ENCODE measurements at places on chromosomes 11 and 22. TPM values are rescaled to one million over a fixed set of nuclear protein-coding genes. Genes with fewer than 3 reads are reported as not detected.

Gene MISFA
- total RNA-seq, result 6.6 TPM

Gene TNNT3
- 8.8 TPM for total RNA-seq

Gene OR52H1
- total RNA-seq, result 0.96 TPM

Gene PRR33
- not detected for total RNA-seq

Gene DBX1
- total RNA-seq, result not detected

Gene ISX
- not detected for total RNA-seq

Gene C11orf97
- total RNA-seq, result not detected

- no peaks in the 10 kb centered on the region for H3K27me3 ChIP-seq
- no peaks in the 10 kb centered on the region for H3K4me1 ChIP-seq
Measured at GRCh38 chr22:37566903-37567798, 6.9 kb downstream of the CDC42EP1 start.

- no peaks in the 10 kb centered on the region for H3K27me3 ChIP-seq
- no peak overlapping the region for H3K27ac ChIP-seq
- no peaks in the 10 kb centered on the region for H3K36me3 ChIP-seq
Measured at GRCh38 chr22:35986088-35986487, 42.5 kb downstream of the RBFOX2 start.

GRCh38 chr22:30043161-30043560, 37.1 kb upstream of the HORMAD2 start:
- H3K27me3 ChIP-seq, result no peaks in the 10 kb centered on the region
- no peak for DNase-seq
- H3K4me1 ChIP-seq, result no peaks in the 10 kb centered on the region
- no peaks in the 10 kb centered on the region for H3K36me3 ChIP-seq

DNA sequence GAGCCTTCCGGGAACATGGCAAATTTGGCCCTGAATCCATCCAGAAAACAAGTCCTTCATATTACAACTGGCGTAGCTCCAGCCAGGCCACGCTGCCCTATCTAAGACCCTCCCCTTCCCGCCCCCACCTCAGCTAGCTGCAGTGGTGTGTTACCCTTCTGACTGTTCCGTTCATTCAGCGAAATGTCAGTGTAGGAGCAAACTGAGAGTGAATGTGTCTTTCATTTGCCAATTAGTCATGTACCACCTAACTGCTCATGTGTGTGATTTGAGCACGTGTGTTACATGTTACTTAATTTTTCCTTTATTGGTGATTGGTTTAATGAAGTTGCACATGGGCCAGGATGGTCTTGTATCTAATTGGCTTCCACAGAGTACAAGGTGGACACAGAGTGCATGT, 34.8 kb upstream of the POU2AF1 start:
- H3K27ac ChIP-seq, result no peak overlapping the region
- DNase-seq, result no peak

- no peak for DNase-seq
- H3K4me3 ChIP-seq, result no peak overlapping the region
- no peaks in the 10 kb centered on the region for H3K27me3 ChIP-seq
- H3K36me3 ChIP-seq, result no peaks in the 10 kb centered on the region
- H3K27ac ChIP-seq, result no peak overlapping the region
- no peaks in the 10 kb centered on the region for H3K4me1 ChIP-seq
Measured at GRCh38 chr11:80239217-80239616, 798.4 kb upstream of the TENM4 start.

GRCh38 chr11:19080579-19080993, 20.1 kb upstream of the MRGPRX2 start:
- H3K36me3 ChIP-seq, result no peaks in the 10 kb centered on the region
- no peak for DNase-seq
- no peak overlapping the region for H3K27ac ChIP-seq

DNA sequence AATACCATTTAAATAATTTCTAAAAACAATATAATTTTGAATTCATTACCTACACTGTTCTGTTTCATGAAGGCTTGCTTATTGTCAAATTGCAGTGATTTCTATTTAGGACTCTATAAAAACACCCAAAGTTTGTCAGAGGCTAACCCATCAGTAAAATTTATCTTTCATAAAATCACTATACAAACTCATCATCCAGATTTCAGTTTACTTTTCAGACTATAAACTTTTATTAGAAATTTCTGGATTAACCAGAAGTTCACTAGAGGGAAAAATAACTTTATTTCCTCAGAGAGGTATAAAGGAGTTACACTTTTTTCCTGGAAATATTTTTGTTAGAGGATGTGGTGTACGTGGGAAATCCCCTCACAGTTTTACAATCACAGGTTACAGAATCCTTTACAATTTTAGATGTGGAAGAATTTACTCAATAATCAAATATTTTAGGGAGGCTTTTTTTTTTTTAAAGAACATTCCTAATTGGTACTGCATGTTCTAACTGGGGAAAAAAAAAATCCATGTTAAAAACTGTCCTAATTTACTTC, 176.7 kb downstream of the SWAP70 start:
- H3K4me3 ChIP-seq, result no peak overlapping the region
- DNase-seq, result no peak
- no peaks in the 10 kb centered on the region for H3K27me3 ChIP-seq
- H3K27ac ChIP-seq, result no peak overlapping the region

DNA sequence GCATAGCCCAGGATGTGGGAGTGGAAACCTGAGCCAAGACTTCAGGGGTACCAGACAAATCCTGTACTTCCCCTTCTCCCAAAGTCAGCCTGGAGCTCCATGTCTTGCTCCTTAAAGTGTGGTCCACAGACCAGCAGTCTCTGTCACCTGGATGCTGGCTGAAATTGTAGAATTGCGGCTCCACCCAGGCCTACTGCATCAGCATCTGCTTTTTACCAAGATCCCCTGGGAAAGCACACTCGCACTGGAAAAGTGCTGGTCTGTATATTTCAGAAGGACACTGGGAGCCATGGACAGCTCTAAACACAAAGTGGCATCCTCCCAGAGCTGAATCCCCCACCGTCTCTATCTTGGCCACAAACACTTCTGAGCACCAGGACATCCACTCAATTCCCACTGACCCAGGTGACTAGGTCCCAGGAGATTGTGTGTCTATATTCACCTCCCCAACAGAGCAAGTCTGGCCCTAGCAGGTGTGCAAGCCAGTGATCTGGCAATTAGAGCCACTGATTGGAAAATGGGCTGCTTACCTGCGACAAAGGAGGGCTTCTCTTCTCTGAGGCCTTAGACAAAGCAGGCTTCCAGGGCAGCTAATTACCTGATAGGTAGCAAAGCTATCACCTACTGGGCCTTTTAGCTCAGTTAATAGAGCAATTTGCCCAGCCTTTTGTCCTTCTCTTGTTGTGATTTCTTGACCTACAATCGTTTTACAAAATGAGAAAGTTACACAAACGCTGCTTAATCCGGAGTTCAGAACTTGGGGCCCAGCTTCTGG, 443.3 kb downstream of the MN1 start:
- no peaks in the 10 kb centered on the region for H3K4me1 ChIP-seq
- H3K4me3 ChIP-seq, result no peak overlapping the region

- H3K36me3 ChIP-seq, result no peaks in the 10 kb centered on the region
- peak; percentile 42 for DNase-seq
- H3K4me3 ChIP-seq, result no peak overlapping the region
- H3K27ac ChIP-seq, result no peak overlapping the region
- peaks cover 14% of the 10 kb centered on the region for H3K4me1 ChIP-seq
- H3K27me3 ChIP-seq, result no peaks in the 10 kb centered on the region
Measured at GRCh38 chr22:30312053-30312452, 14.7 kb downstream of the TBC1D10A start.

GRCh38 chr11:101477926-101478325, 105.9 kb downstream of the TRPC6 start:
- DNase-seq, result no peak
- no peak overlapping the region for H3K27ac ChIP-seq
- H3K4me1 ChIP-seq, result no peaks in the 10 kb centered on the region
- H3K4me3 ChIP-seq, result no peak overlapping the region
- H3K36me3 ChIP-seq, result no peaks in the 10 kb centered on the region

DNA sequence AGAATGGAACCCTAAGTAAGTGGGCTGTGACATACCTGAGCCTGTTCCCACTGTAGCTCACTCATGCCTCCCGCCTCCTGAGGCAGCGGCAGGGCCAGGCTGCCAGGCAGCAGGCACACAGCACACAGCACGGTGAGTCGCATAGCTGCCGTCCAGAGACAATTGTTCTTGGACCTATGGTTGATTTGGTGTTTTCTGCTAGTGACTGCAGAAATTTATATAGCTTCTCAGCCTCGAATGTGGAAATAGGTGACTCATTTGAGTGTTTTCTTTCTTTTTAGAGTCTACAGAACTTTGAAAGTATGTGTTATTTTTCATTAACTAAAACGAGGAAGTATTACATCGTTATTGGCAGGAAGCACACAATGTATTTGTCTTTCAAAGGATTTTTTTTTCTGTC, at the start of gene MMP7:
TSS of gene MMP7 (minus strand) at position 190 of the 400 bp plus-strand sequence. CDS start at position 143, 47 bp downstream.
- no peak within 1 kb of the TSS for H3K27ac ChIP-seq
- no peaks in the 10 kb centered on the region for H3K27me3 ChIP-seq
- H3K36me3 ChIP-seq, result no peaks in the 10 kb centered on the region
- no peaks in the 10 kb centered on the region for H3K4me1 ChIP-seq

DNA sequence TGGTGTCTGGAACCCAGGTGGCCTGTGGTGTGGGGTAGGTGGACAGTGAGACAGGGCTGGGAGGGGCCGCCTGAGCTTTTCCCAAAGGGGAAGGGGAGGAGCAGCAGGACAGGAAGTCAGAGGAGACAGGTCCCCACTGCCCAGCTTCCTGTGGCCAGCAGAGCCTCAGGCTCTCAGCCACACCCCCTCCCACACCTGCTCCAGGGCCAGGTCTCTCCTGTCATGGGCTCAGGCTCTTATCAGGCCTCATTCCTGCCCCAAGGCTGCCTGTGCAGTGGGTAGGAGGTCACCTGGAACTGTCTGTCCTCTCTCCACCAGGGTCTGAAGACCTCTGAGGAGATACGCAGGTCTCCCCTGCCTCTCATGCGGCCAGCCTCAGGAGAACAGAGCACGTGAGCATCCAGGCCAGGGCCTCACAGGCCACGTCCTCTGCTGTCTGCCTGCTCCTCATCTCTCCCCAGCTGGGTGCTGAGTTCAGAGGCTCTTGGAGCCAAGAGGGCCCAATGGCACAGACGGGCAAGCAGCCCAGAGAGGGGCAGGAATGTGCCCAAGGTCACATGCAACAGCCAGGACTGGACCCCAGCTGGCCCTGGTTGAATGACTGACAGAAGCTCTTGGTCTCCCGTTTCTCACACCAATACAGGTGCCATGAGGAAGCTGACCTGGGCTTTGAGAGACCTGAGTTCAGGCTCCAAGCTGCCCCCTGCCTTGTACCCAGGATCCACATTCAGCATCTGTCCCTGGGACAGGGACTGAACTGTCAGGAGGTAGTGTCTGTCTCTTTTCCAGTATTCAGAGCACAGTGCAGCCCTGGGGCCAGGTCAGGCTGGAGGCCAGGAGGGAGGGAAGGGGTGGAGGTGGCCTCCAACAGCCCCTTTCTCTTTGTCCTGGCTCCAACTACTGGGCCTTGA, 16.7 kb downstream of the STARD10 start:
- no peaks in the 10 kb centered on the region for H3K36me3 ChIP-seq
- H3K27me3 ChIP-seq, result no peaks in the 10 kb centered on the region
- H3K4me1 ChIP-seq, result no peaks in the 10 kb centered on the region
- no peak overlapping the region for H3K27ac ChIP-seq
- no peak for DNase-seq
- H3K4me3 ChIP-seq, result no peak overlapping the region

- DNase-seq, result peak; percentile 33
- no peaks in the 10 kb centered on the region for H3K36me3 ChIP-seq
- H3K27me3 ChIP-seq, result no peaks in the 10 kb centered on the region
- no peak overlapping the region for H3K27ac ChIP-seq
- H3K4me1 ChIP-seq, result no peaks in the 10 kb centered on the region
- no peak overlapping the region for H3K4me3 ChIP-seq
Measured at GRCh38 chr11:69905611-69906452, 86.6 kb upstream of the FGF3 start.

DNA sequence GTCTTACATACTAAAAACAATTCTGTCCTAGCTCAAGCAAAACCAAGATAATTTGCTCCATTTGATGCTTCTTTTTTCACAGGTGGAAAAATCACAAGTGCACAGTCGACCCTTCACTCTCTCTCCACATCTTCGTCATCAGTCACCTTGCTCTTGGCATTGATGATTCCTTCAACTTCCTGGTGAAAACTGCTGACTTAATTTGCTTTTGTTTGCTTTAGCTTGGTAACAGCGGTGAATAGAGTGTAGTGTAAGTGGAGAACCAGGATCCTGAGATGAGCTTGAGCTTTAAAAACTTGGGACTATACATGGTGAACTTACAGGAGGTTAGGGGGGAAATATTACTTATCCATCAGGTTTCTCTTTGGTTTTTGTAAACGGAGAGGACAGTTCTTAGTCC, 331.1 kb upstream of the ARHGAP42 start:
- H3K36me3 ChIP-seq, result no peaks in the 10 kb centered on the region
- DNase-seq, result no peak
- no peak overlapping the region for H3K4me3 ChIP-seq
- no peak overlapping the region for H3K27ac ChIP-seq
